Natural killer cell (primary cell): ENCODE measurements at places on chromosomes 7 and 10. TPM values are rescaled to one million over a fixed set of nuclear protein-coding genes. Genes with fewer than 3 reads are reported as not detected.

DNA sequence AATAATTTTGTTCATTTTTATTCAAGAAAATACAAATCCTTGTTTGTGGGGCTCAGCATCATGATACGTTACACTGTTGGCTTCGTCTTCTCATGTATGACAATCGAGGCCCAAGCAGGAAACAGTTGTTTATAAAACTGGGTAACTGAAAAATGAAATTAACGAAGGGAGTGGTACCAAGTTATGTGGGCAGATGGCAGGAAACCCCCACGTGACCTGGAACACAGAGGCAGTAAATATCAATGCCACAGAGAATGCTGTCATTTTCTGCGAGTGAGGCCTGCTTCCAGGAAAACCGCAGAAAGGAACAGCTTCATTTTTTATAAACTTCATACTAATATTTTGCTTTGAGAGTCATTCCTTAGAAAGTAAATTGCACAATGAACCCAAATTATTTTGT, 201.0 kb upstream of the ADARB2 start:
- DNase-seq: peak; percentile 85

- DNase-seq: no peak
Observed at GRCh38 chr10:70145166-70145665, 1.3 kb downstream of the TYSND1 start.

GRCh38 chr7:134613623-134614347, 32.9 kb upstream of the BPGM start:
- no peak for DNase-seq

- DNase-seq: no peak
Observed at GRCh38 chr10:110313674-110314073, 9.0 kb upstream of the SMNDC1 start.

DNA sequence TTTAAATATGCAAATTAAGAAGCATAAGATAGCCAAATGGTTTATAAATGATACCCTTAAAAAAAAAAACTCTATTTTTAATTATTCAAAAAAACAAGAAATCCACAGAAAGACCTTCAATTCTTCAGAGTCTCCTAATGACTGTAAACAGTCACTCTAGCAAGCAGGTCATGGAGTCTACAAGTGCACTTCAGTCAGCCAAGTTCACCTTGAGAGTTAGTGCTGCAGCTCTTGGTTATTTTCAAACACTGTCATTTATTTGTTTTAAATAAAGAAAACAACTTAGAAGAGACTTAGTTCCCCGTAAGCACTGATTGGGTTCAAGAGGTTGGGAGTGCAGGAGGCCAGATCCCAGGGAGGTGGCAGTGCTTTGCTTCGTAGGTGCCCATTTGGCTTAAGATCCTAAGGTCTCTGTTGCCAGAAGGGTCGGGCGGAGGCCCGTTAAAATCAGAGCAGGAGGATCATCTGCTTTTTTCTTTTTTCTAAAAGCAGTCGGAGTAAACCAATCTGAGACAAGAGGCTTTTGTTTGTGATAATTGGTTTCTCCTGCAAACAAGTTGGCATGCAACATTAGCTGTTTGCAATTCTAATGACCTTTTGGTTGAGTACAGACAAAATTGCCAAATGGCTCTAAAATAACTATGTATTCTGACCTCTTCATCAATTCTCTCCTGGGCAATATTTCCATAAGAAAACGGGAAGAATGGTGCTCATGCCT, 86.4 kb upstream of the ELMO1 start:
- no peak for DNase-seq

GRCh38 chr7:100167912-100168323, 499 bp downstream of the GAL3ST4 start:
- peak; percentile 38 for DNase-seq

DNA sequence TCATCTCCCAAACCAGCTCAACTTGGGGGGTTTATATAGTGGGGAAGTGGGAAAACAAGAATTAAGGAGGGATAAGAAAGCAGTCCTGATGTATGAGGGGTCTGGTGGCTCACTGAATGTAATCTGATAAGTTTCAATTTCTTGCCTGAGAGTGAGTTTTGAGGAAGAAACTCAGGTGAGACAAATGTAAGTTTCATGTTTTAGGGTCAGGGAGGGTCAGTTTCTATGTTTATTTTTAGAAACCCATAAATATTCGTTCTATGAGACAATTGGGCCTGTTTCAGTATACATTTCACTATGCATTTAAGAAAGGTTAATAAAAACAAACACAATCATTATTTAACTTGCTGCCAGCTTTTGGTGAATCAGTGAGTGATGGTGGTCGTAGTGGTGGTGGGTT, 128.0 kb upstream of the MBL2 start:
- no peak for DNase-seq

DNA sequence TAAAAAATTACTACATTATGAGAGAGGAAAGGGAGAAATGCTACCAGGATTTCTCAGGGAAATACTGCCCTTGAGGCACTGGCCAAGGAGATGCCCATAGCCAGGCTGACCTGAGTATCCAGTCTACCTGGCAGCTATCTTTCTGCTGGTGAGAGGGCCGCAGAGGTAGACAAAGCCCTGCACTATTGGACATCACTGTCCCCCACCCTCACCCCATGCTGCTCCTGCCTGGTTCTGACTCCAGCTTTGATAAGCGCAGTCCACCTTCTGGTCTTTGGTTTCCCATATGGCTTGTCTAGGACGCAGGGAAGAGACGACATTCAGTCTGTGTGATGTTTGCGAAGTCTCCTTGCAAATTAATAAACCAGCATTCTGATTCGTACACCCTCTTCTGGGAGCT, 3.7 kb downstream of the ITPRIP start:
- no peak for DNase-seq

DNA sequence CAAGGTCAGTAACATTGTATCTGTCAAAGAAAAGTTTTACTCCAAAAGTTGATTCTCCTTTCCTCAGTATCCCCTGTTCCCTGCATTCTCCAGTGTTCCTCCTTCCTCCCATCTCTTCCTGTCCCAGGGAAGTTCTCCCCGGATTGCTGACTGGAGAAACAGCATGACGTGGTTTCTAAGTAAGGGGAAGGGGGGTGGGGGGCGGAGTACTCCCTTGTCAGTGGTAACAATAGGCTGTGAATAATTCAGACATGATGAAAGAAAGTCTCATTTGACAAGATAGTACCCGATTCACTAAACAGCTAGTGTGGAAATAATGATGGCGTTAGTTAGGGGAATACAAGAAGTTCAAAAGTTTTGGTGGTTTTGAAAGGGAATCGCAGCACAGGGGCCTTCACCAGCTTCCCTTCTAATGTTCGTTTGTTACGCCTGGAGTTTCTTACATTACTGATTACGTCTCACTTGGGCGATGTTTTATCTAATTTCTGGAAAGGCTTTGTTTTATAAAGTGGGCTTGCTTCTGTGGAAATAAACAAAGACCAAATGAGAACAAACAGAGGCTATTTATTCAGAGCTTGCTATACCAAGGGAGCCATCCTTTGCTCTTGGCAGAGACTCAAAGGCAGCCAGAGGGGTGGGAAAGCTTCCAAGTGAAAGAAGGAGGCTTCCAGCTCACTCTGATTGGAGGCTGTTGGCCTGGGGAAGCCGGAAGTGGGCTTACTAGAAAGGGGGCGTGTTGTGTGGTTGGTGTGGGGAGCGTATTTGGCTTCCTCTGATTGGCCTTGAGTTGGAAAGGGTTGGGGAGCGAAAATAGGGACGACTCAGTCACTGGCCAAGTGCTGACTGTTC, 453.7 kb downstream of the SDK1 start:
- no peak for DNase-seq

DNA sequence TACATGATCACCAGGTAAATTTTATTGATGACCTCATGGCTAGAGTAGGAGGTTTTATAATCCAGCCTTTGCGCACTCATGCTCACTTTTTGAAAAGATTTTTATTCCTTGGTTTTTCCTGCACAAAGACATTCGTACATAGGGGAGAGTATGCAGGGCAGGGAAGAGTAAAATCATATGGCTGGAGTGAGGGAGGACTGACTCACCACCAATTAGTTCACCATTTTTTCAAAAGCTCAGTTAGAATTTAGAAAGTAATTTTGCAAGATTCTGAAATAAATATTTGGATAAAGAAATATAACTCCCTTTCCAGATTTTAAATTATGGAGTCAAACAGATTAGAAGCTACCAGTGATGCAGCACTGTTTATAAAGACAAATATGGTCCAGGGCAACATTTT, 111.9 kb downstream of the SEMA3D start:
- no peak for DNase-seq

DNA sequence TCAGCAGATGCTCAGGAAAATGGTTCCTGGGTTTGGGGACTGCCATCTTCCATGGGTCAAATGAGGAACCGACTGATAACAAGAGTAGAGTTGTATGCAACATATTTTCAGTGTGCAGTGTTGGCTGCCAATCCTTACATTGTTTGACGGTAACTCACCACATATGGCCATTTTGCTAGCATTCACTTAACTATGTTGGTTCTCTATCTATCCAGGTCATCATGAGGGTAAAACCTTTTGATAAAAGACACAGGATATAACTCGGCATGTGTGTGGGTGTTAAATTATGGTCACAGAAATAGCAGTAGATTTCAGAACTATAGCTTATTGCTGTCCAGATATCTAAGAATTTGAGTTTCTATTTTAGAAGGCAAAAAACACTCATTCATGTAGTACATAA, 140.7 kb upstream of the AOAH start:
- DNase-seq: no peak

GRCh38 chr10:283916-284356, 148.7 kb downstream of the ZMYND11 start:
- DNase-seq: peak; percentile 24

DNA sequence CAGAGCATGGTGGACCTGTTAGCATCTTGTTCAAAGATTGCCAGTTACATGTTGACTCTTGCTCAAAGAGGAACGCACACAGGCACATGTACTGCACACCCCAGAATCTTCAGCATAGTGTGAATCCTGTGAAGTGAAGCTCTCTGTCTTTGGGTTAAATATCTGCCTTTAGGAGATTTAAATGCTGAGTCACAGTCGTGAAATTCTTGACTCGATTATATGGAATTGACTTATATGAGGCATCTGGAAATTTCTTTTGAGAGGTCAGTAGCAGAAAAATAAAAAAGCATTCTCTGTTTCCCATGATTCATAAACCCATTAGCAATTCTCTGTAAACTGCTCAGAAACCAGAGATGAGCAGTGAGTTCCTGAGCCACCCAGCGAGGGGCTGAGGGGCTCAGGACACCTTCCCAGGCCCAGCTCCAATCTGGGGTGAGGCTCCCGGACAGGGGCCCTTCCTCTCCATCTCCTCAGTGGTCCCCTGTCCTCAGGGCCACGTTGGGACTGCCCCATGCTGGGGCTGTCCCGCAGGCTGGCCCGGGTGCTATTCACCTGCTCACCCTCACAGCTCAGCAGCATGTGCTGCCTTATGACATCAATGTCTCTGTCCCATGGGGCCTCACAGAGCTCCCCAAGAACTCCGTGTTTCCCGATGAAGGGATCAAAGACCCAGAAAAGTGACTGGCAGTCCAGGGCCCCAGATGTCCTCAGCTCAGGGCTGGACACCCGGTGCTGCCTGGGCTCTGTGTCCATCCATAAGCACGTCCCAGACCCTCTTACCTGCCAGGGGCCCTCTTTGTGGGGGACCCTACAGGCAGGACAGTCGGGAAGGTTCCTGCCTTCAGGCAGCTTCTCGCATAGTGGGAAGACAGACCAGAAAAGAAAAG, 50.0 kb upstream of the INSIG1 start:
- no peak for DNase-seq

- DNase-seq: no peak
Observed at GRCh38 chr10:67812007-67812406, 26.0 kb downstream of the DNAJC12 start.

DNA sequence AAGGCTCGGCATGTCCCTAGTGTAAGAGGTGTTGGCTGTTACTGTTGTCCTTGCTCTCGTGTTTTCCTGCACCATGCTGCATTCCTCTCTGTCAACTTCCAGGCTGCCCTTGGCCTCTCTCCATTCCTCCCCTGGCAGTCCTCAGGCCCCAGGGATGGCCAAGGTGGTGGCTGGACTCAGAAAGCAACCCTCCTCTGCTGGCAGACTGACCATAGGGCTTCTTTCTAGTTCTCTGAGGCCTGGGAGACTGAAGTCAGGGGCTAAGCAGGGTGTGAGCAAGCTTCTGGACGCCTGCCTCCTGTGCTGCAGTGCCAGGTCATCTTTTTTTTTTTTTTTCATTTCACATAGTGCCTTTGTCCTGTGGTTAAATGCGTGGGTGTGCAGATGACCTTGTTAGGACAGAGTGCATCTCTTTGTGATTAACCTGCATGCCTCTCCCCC, 72.0 kb downstream of the GOLGA7B start:
- DNase-seq: no peak

DNA sequence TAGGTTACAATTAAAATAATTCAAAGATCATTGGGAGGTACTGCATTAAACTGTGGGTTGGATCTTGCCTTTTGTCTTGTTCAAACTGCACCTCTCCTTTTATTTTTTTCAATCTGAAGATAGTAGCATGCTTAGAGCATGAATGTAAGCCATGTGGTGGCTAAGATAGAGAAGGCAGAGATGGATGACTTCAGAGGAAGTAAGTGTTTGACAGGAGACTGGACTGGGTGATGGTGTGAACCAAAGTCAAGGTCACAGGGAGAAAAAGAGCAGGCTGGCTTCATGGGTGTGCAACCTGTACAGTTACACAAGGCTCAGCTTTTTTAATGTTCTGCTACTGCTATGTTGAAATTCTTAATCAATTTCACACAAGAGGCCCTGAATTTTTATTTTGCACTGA, 85.6 kb downstream of the ZEB1 start:
- no peak for DNase-seq

GRCh38 chr7:33093266-33093665, 15.9 kb downstream of the RP9 start:
- DNase-seq: no peak

DNA sequence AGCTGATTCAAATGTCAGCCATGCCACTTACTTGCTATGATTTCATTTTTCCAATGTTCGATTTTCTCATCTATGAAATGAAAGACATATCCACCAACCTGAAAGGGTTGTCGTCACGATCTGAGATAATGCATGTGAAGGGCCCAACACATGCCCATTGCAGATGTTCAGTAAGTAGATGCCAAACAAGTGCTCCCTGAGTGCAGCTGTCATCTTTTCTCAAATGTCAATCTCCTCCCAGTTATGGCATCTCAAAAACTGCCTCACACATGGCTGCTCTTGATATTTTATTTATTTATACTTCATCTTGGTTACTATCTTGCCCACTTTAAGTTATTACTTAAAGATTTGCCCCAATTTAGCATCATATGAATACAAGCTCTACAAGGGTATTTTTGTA, 16.8 kb downstream of the CPEB3 start:
- no peak for DNase-seq

The CPA1 gene
- not detected for total RNA-seq
